ENCODE measurements at places on chromosomes 11 and 22.

GRCh38 chr11:115266066-115266639 lies 238.1 kb downstream of the CADM1 start:
- no peak for DNase-seq

DNA sequence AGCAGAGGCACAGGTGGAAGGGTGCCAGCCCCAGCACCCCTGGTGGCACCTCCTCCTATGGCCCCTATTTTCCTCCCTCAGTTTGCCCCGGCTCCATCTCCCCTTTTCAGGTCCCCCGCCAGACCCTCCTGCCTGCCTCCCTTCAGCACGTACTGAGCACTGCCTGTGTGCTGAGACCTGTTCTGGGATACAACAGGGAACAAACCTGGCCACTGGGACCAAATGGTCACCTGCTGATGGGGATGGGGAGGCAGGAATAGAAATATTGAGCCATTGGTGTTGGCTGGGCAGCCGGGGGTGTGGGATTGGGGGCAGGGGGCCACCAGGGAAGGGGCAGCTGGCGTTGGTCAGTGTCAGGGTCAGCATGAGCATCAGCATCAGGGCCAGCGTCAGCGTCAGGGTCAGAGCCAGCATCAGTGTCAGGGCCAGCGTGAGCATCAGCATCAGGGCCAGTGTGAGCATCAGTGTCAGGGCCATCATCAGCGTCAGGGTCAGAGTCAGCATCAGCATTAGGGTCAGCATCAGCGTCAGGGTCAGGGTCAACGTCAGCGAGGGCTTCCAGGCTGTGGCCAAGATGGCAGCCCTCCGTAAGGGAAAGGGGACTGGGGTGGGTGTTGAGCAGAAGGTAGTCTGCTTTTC lies 7.5 kb downstream of the ZNF74 start:
- DNase-seq, result no peak

GRCh38 chr22:40719599-40719998 lies 40.3 kb downstream of the MCHR1 start:
- DNase-seq, result no peak

GRCh38 chr11:117510646-117511045 lies 183.0 kb downstream of the CEP164 start:
- DNase-seq, result no peak

GRCh38 chr11:65341856-65342255 lies 8.2 kb downstream of the DPF2 start:
- DNase-seq, result no peak

- no peak for DNase-seq
Observed at GRCh38 chr11:1153951-1154493, 3.7 kb upstream of the MUC5AC start.

- no peak for DNase-seq
Observed at GRCh38 chr11:133947321-133947756, 9.4 kb downstream of the IGSF9B start.

- no peak for DNase-seq
Observed at GRCh38 chr11:3095712-3096361, 38.6 kb upstream of the CARS1 start.

- no peak for DNase-seq
Observed at GRCh38 chr11:89452780-89453179, 38.4 kb downstream of the NOX4 start.

DNA sequence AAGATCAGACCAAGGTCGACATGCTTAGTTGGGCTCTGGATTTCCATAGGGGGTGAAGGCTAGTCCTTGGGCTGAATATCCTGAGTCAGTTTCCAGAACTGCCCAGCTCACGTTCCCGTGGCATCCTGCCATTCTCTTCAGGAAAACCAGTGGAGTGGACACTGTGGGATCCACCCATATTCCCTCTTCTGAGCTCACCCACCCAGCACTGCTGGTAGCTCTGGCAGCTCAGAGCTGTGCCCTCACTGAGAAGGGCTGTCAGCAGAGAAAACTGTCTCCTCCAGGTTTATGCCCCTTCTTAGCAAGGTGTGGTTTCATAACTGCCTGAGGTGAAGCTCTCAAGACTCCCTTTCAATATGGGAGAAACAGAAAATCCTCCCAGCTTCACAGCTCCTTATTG lies 111.7 kb downstream of the GGTLC2 start:
- DNase-seq, result no peak

DNA sequence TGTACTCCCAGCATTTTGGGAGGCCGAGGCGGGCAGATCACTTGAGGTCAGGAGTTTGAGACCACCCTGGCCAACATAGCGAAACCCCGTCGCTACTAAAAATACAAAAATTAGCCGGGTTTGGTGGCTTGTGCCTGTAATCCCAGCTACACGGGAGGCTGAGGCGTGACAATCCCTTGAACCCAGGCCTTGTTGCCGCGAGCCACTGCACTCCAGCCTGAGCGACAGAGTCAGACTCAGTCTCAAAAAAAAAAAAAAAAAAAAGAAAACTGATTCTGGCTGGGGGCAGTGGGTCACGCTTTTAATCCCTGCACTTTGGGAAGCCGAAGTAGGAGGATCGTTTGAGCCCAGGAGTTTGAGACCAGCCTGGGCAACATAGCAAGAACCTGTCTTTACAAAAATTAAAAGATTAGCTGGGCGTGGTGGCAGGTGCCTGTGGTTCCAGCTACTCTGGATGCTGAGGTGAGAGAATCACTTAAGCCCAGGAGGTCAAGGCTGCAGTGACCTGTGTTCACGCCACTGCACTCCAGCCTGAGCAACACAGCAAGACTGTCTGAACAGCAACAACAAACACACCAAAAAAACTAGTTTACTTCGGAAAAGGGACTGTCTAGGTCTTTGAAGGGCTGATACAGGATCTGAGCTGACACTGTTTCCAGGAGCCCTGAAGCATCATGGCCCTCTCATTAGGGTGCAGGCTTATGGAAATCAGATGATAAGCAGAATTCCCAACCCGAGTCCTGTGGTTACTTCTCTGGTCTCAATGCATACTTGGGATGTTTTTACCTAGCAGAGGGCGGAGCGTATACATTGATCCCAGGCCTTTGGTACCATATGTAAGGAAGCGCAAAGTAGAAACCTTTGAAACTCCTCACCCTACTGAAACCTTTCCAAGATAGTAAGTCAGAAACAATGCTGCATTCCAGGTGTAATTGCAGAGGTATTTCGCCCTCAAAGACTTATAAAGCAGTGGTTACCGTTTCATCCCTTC lies 1.8 kb upstream of the CHKB start:
- DNase-seq, result no peak

DNA sequence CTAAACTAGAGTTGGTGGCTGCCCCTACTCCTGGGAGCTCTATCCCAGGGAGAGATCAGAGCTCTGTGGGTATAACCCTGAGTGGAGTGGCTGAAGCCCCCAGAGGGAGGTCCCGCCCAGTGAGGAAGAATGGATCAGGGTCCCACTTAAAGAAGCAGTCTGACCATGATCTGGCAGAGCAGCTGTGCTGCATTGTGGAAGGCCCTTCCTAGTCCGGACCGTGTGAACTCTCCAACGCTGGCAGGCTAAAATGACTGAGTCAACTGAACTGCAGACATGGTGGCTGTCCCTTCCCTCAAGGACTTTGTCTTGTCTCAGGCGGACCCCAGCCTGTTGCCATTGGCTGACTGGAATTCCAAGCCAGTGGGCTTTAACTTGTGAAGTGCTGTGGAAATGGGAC lies 494.2 kb downstream of the FAM181B start:
- no peak for DNase-seq

- no peak for DNase-seq
Observed at GRCh38 chr11:47887910-47888569, 39.9 kb upstream of the NUP160 start.

- DNase-seq, result no peak
Observed at GRCh38 chr11:86565388-86565787, 107.0 kb downstream of the ME3 start.
